ENCODE measurements at places on chromosomes 4 and X.

DNA sequence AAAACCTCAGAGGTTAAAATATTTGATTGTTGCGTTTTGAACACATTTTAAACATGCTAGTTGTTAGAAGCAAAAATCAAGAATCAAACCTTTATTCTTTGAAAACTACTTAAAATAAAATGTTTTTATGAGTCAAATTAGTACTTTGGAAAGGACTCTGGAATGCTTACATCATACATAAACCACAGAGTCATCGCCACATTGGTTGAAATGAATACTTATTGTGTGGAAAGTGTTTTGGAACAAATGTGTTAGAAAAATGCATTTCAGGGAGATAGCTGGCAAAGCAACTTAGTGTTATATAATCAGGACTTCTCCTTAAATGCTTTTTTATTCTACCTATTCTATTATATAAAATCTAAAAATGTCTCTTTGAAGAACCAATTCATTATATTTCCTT lies 49.4 kb upstream of the CAMK2D start:
- DNase-seq, result no peak

GRCh38 chr4:145183023-145183422 lies 2.6 kb upstream of the OTUD4 start:
- DNase-seq, result no peak

DNA sequence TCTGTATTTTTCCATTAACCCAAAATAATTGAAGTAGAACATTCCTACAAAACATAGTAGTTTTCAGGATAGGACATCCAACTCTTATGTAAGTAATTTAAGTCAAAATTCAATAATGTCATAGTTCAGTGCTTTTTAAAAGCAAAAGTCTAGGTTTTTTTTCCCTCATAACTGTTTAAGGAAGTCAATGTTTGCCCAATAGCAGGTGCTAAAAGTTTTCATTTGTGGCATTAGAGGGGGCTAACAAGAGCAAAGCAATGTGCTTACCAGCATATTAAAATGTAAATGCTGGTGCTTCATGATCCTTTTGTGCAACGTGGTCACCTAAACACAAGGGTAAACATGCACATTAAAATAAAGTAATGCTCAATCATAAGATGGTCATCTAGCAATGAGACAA lies 155.2 kb upstream of the PPP1R2C start:
- DNase-seq, result no peak

- DNase-seq, result no peak
These were observed 643.7 kb downstream of the BCOR start for GRCh38 chrX:39453889-39454621.

GRCh38 chr4:131488772-131489171 lies 1660.3 kb upstream of the PCDH10 start:
- DNase-seq, result no peak

DNA sequence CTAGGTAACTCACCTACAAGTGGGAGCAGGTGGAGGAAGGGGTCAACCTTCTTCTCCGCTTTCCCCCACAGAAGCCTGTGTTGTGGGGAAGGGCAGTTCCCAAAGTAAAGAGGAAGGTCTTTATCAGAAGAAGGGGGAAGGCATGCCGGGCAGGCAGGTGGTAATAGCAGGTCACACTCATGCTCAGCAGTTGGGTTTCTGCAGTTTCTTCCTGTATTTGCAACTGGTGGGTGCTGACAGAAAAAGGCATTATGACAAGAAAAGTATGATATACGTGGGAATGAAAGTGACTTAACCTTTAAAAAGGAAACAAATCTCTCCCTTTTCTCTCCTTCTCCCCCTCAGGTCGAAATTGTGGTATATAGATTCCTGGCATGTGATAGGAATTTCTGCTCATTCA lies 3.7 kb downstream of the MTMR1 start:
- DNase-seq, result no peak

Measured in stimulated activated naive CD4-positive, alpha-beta T cell treated with Interleukin-2 at 50 U/mL for 16 hours (primary cell).